ENCODE measurements at places on chromosomes 1 and 21.
A peak's percentile ranks its signal among the peaks of the same experiment; 100 is the strongest.

DNA sequence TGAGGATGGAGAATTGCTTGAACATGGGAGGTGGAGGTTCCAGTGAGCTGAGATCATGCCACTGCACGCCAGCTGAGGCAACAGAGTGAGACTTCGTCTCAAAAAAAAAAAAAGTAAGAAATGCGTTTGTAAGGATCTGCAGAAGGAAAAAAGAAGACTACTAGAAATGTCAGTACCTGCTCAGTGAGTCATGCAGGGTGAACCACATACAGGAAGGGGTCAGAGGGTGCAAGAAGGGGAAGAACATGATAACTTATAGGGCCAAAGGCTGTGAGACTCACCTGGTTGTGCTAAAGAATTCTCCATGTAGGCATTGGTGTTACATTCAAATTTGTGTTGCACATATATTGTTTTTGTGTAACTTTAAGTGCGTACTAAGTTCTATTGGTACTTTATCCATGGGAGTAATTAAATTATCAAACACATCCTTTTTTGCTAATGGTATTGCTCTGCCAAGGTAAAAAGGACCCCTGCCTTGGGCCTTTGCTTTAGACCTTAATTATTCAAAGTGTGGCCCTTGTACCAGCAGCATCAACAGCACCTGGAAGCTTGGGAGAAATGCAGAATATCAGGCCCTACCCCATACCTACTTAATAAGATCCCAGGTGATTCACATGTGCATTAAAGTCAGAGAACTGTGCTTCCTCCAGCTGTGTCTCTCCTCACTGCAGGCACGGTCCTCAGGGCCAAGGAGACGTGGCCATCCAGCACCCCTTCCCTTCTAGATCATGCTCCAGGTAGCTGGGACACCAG lies 96.4 kb upstream of the PPP2R5A start:
- no peak for DNase-seq

- no peak for DNase-seq
Observed at GRCh38 chr1:162035241-162035640, 11.6 kb upstream of the OLFML2B start.

DNA sequence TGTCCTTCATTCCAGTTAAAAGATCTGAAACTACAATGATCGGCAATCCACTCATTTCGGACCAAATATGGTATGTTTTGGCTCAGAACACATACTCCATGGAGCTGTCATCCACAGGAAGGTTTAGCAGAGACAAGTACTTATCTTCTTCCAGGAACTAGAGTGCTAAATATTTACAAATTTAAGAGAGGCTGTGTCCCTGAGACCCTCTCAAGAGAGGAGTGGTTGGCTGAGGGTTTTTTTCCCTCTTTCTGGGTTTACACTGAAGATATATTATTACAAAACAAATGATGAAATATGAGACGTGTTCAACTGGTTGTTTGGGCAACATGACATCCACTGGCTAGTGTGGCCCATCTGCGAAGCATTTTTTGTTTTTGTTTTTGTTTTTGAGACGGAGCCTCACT lies 25.9 kb upstream of the NID1 start:
- no peak for DNase-seq

- DNase-seq = no peak
Observed at GRCh38 chr1:42689912-42690311, 7.7 kb downstream of the YBX1 start.

DNA sequence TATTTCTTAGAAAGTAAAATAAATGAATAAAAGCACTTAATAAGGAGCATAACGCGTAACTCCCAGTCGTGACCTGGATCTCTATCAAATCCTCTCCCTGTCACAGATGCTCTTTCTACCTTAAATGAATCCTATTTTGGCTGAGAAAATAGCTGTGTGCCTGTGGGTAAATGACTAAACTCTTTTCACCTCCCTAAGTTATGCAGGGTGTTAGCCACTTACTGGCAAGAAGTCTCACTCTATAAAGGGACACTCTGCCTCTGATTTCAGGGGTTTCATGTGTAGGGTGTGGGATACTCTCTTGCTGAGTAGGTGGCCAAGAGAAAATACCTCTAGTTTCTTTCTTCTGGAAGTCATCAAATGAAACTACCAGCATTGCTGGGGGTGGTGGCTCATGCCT lies 24.3 kb upstream of the PPP1R15B start:
- DNase-seq = no peak

DNA sequence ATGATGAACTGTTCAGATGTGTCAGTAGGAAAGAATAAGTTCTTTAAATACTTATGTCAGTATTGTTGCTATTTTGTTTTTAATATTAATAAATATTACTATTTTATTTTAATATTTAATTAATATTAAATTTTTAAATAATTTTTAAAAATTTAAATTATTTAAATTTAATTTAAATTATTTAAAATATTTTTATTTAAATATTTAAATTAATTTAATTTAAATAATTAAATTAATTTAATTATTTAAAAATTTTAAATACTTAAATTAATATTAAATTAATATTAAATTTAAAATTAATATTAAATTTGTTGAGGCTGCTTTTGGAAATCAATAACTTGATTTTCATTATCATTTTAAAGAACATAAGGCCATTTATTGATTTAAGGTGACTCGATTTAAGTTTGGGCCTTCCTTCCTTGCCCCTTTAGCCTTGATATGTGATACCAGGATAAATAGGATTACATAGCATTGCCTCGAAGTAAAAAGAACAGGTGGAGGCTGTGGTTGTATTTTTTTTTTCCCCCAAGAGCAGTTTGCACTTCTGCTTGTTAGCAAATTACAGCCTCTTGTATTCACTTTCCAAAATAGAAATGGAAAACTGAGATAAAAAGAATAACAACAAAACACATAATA lies 915.2 kb downstream of the TTLL7 start:
- DNase-seq = no peak

DNA sequence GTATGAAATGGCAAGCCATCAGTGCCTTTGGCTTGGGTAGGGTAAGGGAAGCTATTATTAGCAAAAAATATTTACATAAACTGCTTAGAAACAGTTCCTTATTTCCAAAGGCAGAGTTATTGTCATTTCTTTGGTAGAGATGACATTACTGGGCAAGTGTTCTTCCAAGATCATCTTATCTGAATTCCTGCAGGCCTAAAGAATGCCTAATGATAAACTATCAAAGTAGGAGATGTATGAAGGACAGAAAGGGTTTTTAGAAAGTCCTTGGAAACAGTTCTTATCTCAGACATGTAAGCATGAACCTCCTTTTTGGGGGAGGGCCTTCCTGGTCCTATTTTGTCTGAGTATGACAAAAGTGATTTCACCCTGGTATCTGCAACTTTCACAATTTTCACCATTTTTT lies 5.1 kb upstream of the FRRS1 start:
- DNase-seq = no peak

DNA sequence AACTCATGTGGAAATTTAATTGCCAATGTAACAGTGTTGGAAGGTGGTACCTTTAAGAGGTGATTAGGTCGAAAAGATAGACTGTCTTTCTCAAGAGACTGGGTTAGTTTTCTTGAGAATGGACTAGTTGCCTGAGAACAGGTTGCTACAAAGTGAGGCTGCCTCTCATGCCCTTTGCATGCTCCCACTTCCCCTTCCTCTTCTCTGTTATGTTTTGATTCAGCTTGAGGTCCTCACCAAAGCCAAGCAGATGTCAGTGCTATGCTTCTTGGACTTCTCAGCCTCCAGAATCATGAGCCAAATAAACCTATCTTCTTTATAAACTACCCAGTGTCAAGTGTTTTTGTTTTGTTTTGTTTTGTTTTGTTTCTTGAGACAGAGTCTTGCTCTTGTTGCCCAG lies 187.0 kb upstream of the RUNX1 start:
- no peak for DNase-seq

DNA sequence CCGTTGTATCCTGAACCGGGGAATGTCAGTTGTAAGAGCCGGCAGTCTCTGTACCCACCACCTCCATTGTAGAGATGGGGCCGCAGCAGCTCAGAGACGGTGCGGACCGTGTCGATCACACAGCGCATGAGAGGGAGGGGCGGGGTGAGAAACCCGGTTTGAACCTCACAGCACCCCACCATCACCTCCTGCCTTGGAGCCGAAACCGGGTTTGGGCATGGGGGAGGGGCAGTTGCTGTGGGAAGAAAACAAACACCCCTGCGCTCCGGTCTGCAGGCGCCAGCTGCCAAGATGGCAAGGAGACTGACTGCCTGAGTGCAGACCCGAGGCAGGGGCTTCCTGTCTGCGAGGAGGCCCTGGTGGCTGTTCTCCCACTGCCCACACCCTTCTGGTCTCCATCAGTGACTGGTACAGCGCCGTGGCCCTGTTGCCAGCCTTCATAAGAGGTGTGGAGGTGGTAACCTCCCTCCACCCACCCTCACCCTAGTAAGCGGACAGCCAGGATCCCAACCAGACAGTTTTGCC lies 69.2 kb upstream of the SSBP3 start:
- DNase-seq = no peak

- no peak for DNase-seq
Observed at GRCh38 chr1:239418681-239419080, 32.3 kb downstream of the CHRM3 start.

- peak; percentile 32 for DNase-seq
Observed at GRCh38 chr1:26161415-26162219, 2.7 kb downstream of the FAM110D start.

DNA sequence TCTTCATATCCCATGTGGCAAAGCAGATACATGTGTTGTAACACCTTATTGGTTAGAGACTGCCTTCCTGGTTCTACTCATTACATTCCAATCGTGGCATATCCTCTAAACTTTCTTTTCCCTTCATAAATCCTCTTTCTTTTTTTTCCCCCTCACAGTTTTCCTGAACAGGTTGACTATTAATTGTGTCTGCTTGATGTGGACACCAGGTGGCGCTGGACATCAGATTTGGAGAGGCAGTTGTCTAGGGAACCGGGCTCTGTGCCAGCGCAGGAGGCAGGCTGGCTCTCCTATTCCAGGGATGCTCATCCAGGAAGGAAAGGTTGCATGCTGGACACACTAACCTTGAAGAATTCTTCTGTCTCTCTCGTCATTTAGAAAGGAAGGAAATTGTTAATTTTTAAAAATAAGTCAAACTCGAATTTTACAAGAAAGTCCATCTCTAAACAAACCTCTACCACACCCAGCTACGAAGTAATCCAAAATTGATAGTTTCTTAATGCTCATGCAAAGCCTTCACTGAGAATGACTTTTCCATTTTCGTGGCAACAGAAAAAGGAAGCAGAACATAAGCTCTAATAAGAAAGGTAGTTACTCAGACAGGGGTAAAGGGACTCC lies 59.4 kb upstream of the ASB17 start:
- DNase-seq = peak; percentile 86

DNA sequence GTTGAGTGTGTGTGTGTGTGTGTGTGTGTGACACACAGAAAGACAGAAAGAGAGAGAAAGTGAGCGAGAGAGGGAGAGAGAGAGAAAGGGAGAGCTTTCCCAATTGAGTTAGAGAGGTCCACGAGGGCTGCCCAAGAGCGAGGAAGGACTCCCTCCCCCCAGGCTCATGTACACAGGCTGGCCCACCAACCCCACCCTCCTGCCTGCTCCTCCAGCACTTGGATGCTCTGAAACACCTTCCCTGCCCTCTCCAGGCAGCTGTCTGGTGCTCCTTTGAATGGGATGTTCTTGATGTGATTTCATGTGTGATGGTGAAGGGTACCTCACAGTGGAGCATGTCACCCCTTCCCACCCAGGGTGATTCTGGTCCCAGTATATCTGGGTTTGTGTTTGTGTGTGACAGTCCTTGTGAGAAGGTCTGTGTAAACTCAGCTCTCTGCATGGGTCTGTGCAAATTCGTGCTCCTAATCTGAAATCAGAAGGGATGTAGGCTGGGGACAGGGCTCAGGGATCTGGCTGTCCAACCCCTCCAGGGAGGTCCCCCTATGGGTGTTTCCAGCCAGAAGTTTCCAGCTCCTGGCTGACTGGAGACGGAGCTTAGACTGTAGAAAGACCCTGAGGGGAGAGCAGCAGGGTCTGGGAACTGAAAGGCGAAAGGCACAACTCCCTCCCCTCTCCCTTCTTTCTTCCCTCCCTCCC lies 6.8 kb upstream of the PEAR1 start:
- DNase-seq = no peak
